ENCODE measurements at places on chromosomes 3 and 15.

DNA sequence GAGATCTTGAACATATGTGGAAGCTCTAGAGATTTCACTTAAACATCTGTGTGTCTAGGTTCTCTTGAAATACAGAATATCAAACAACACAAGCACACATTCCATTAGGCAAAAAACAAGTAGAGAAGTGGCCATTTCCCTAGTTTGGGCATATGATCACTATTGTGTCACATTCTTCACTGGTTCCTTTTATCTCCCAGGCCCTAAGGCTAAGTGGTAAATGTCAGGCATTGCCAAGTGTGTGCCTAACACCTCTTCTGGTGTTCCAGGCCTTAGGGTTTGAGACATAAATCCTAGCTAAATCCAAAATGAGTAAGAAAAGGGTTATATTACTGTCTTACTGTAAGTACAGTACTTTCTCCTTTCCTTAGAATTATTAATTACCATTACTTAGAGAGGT, 880.1 kb downstream of the PDCD6IP start:
- DNase-seq, result no peak

DNA sequence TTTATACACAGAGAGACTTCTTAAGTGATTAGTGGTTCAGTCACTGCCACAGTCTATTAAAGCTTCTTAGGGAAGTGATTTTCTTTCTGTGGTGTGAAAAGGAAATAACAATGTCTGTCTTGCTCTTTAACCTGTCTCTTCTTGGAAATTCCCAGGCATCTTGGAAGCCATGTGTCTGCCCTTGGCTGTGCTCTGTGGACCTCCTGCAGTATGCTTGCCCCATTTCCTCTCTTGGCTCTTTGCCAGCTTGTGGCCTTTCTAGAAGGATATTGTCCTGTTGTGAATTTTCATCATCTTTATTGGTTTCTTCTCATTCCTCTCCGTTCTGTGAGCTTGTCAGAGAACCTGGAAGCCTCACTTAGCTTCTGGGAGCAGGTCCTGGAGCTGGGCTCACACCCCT, 338.4 kb upstream of the C2CD4B start:
- no peak for DNase-seq

DNA sequence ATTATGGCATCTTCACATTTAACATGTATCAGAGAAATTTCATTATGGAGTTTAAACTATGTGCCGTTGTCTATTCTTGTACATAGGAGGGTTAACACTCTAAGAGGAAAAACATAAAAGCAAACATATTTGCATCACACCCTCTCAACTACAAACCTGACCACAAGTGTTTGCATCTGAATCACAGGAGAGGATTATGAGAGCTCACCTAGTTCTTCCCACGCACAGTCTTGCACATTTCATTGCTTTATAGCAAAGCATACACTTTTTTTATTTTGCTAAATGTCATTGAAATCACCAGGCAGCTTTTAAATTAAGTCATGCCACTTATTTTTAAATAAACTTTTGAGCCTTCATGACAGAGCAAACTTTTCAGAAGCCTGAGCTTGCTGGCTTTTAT, 12.5 kb downstream of the TRAT1 start:
- no peak for DNase-seq

GRCh38 chr15:73752806-73753193, 351 bp downstream of the INSYN1 start:
- DNase-seq, result no peak

DNA sequence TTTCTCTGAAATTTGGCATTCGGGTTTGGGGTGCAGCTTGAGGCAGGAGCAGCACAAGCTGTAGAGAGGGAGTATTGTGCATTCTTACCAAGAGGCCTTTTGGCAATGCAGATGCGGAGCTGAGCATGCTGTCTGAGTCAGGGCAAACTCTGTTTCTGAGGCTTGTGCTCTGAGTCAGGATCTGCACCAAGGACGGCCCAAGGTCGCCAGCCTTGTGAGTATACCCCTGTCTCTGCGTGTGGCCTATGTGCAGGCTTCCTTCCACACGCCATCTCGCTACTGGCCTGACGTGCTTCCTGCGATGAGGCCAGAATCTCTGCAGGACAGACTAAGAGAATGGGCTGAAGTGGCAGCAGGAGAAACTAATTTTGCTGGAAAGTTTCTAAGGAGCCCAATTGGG, 83.8 kb upstream of the ROPN1 start:
- DNase-seq, result no peak

DNA sequence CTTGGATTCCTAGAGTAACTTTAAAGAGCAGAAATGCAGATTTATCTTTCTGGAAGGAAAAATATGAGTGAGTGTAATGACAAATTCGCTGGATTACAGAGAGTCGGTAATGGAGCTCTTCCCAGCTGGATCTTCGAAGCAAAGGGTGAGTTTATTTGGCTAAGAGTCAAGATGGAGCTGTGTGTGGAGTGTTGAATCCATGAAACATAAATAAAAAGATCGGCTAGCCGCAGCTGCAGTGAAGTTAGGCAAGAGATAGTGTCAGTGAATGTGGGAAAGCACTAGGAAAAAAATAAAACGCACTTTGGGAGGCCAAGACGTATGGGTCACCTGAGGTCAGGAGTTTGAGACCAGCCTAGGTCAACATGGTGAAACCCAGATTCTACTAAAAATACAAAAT, 10.3 kb downstream of the NAALADL2 start:
- no peak for DNase-seq

- DNase-seq, result peak; percentile 39
These were observed 15.0 kb upstream of the ZBED2 start for GRCh38 chr3:111610189-111610588.

- DNase-seq, result no peak
These were observed 8.3 kb upstream of the TM4SF4 start for GRCh38 chr3:149466192-149466591.

DNA sequence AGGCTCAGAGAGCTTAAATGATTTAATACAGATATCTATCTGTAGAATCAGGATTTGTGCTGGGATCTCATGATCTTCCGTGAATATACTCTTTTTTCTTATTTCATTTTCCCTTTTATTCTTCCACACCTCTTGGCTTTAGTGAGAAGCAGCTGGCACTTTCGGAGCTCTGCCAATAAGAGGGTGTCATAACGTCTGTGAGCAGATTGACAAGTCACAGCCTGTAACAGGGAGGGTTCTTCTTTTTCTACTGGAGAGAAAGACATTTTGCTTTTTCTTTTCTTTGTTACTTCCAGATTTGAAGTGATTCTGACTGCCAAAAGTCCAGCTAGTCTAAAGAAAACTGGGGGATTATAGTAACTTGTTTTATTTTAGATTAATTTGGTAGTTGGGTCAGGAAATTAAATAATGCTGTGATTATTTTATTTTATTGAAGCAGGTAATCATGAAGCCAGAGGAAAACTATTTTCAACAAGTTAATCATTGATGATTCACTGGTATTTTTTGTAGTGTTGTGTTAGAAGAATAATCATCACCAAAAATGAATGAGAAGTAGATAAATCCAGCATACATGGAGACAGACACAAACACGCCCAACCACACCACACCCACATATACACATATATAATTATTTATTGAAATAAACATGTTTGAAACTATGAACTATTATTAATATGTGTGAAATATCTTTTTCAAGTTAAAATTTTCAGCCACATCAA, 69.8 kb downstream of the TNFAIP8L3 start:
- DNase-seq, result no peak

DNA sequence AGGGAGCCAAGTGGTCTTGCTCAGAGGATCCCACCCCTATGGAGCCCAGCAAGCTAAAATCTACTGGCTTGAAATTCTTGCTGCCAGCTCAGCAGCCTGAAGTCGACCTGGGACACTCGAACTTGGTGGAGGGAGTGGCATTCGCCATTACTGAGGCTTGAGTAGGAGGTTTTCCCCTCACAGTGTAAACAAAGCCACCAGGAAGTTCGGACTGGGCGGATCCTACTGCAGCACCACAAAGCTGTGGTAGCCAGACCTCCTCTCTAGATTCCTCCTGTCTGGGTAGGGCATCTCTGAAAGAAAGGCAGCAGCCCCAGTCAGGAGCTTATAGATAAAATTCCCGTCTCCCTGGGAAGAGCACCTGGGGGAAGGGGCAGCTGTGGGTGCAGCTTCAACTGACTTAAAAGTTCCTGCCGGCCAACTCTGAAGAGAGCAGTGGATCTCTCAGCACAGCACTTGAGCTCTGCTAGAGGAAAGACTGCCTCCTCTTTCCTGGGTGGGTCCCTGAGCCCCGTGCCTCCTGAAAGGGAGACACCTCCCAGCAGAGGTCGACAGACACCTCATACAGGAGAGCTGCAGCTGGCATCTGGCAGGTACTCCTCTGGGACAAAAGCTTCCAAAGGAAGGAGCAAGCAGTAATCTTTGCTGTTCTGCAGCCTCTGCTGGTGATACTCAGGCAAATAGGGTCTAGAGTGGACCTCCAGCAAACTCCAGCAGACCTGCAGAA, 576.3 kb upstream of the NECTIN3 start:
- DNase-seq, result no peak

DNA sequence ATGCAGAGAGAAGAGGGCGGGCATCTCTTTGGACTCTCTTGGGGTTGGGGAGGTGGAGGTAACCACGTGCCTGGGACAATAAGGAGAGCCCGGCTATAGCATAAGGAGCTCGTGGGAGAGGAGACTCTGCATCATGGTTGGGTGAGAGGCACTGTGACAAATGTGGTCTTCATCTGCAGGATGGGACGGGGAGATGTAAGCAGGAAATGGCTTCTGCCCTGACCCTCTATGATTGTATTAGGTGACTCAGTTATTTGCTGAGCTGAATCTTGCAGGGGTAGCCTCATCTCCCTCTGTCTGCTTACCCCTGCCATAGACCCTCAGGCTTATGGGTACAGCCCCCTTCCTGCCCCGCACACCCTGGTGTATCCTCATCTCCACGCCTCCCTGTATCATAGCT, 48.7 kb downstream of the CORO2B start:
- no peak for DNase-seq

DNA sequence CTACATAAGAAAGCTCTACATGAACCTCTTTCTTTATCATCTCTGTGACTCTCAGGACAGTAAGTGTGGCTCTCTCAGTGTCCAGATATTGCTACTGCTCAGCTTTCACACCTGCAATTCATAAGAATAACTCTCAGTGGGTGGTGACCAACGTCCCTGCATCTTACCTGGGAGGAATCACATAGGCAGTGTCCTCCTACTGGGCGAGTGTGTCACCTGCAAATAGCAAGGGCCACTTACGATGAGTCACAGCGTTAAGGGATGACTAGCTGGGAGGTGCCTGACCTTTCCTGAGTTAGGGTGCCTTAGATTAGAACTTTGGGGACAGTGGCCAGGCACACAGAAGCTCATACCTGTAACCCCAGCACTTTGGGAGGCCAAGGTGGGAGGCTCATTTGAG, 90.8 kb upstream of the C3orf80 start:
- no peak for DNase-seq

- DNase-seq, result no peak
These were observed 42.2 kb downstream of the KLHL25 start for GRCh38 chr15:85752491-85752961.

- DNase-seq, result no peak
These were observed 908.9 kb downstream of the TUSC7 start for GRCh38 chr3:117618462-117618861.

DNA sequence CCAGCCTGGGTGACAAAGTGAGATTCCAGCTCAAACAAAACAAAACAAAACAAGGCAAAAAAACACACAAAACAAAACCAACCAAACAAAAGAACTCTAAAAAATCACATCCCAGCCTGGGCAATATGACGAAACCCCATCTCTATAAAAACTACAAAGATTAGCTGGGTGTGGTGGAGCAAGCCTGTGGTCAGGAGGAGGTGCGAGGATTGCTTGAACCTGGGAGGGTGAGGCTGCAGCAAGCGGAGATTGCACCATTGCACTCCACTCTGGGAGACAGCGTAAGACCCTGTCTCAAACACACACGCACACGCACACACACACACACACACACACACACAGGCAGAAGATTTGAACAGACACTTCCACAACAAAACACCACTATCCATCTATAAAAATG, 99.6 kb downstream of the SHQ1 start:
- DNase-seq, result no peak

- no peak for DNase-seq
These were observed 21.0 kb downstream of the TMEM158 start for GRCh38 chr3:45205126-45205525.

- DNase-seq, result no peak
These were observed 26.1 kb upstream of the ERICH6 start for GRCh38 chr3:150729682-150730360.
